ENCODE measurements at places on chromosomes 4 and X.

DNA sequence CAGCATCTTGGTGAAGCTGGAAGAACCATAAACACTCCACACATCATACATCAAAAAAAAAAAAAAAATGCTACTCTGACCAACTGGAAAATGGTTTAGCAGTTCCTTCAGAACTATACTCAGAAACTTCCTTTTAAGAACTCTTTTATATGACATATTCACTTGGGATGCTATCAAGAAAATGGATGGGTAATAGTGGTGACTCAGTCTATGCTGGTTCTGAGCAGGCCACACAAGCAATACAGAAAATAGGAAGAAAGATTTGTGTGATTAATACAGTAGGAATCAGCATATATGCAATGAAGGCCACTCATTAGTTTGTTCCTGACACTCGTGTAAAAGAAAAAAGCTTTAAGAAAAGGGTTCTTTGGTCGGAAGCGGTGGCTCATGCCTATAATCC is 123.5 kb upstream of the FAT4 start:
- no peak for DNase-seq

GRCh38 chr4:137700072-137700471 is 167.8 kb upstream of the PCDH18 start:
- DNase-seq: no peak

DNA sequence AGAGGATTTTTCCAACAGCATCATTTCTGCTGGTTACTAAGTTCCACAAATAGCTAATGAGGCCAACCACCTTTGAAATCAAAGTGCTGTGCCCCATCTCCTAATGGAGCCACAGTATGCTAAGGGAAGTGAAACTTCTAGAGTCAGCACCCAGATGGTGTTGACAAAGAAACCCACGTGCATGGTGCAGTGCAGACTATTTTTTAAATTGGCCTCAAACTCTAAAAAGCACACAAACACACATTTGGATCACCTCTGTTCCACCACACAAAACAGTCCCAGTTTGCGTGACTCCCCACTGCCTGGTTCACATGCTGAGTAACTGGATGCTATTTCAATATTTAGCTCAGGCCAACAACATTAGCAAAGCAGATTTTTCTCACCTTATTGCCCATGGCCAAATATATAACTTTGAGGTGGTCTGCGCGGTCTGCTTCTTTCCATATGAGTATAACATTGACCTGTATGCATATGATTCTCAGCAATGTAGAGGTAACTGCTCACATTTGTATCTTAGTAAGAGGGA is 69.9 kb downstream of the AMELX start:
- DNase-seq: no peak

DNA sequence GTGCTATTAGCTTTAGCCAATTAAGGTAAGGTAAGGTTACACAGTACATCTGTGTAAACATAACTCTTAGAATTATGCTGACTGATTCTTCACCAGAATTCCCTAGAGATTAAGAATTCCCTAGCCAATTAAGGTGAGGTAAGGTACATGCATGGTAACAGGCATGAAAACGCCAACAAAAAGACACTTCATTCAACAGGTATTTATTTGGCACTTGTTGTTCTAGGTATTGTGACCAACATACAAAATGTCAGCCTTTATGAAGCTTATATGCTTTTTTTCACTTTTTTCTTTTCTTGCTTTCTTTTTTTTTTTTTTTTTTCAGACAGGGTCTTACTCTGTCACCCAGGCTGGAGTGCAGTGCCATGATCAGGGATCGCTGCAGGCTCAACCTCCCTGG is 47.2 kb downstream of the EDNRA start:
- DNase-seq: no peak

GRCh38 chrX:23742174-23742696 is 841 bp downstream of the ACOT9 start:
- peak; percentile 58 for DNase-seq

DNA sequence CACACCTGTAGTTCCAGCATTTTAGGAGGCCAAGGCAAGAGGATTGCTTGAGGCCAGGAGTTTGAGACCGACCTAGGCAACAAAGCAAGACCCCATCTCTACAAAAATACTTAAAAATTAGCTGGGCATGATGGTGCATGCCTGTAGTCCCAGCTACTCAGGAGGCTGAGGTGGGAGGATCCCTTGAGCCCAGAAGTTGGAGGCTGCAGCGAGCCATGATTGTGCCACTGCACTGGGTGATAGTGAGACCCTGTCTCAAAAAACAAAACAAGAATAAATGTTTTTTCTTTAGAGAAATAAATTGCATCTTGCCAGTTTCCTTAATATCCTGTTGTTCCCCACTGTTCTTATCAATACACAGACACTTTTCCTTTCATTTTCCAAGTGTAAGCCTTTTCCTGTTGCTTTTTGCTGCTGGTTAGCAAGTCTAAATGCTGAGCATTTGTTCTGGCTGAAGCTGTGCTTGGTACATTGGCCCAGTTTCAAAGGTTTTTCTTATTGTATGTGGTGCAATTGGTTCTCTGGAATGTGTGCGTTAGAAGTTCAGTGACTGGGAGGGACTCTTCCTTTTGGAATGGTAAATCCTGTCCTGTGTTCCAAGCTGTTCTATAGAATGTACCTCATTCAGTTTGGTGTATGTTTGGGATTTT is 98.2 kb downstream of the AFF1 start:
- no peak for DNase-seq

GRCh38 chr4:3512279-3512678 is 19.9 kb downstream of the LRPAP1 start:
- DNase-seq: no peak

- DNase-seq: no peak
Measured at GRCh38 chr4:78545275-78546246, 6.0 kb upstream of the ANXA3 start.

GRCh38 chr4:54940996-54941865 is 184.2 kb downstream of the KDR start:
- no peak for DNase-seq

DNA sequence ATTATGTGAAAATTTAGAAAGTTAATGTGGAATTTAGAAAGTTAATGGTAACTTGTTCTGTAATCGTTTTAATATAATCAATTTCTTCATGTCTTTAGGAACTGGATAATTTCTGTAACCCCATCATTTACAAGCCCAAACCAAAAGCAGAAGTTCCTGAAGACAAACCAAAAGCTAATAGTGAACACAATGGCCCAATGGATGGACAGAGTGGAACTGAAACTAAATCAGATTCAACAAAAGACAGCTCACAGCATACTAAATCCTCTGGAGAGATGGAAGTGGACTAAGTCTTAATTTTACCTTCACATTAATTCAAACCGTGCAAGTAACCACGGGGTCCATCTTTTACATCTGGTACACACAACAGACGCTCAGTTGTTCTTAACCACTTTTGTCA is 48.1 kb upstream of the PLK4 start:
- no peak for DNase-seq

DNA sequence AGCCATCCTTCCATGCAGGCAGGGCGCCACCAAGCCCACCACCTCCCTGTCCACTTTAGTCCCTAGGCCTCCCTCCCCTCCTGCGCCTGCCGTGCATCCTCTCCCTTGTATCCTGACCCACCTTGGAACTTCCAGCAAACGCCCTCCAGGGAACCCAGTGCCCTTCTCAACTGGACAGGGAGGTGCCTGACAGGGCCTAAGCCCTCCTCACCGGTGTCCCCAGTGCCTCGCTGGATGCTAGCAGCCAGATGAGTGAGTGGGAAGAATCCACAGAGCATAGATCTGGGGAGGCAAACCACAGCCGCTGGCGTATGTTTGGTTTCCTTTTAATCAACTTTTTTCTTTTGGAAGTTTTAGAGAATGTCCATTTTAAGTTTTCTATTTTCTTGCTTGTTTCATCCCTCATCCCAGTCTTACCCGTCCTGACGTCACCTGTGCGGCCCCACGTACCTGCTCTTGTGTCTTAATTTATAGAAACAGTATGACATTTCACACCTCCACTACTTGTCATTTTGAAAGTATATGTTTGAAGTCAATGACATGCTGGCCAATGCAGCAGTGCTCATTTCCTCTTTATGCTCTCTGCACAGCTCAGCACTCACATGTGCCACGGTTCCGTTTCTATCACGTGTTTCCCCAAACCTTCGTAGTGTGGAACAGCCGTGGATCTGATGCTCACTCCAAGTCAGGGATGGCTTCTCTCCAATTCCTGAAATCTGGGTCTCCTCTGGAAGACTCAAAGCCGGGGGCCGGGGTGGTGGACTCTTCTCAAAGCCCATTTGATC is 3.4 kb upstream of the HMX1 start:
- DNase-seq: no peak

- no peak for DNase-seq
Measured at GRCh38 chrX:110402850-110403221, 44.2 kb downstream of the RTL9 start.

DNA sequence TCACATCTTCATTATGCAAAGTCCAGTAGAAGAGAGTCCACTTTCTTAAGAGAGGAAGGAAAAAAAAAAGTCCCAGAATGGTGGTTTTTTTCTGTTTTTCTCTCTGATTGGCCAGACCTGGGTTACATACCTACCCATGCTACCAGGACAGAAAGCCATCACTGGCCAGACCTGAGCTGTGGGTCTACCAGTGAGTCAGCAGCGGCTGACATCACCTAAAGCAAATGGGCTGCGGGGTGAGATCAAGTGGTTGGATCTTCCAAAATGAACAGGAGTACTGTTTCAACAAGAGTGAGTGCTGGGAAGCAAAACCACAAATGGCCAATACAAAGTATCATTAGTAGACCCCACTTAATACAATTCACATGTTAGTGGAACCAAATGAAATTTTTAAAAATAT is 1.6 kb upstream of the NDST3 start:
- no peak for DNase-seq

DNA sequence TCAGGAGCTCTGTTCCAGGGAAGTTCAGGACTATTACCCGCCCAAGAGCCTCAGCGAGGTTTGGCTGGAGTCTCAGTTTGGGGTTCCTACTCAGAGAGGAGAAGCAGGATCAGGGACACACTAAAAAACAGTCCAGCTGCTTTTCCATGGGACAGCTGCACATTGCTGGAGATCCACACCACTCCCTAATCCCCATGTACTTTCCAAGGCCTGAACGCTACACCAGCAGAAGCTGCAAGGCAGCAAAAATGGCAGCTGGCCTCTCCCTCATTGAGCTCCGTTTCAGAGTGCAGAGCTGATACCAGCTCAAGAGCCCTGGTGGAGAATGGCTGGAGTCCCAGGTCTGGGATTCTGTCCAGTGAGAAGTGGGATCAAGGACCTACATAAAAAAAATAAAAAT is 551.2 kb upstream of the PABPC5 start:
- no peak for DNase-seq

- no peak for DNase-seq
Measured at GRCh38 chrX:21493226-21493830, 119.1 kb downstream of the CNKSR2 start.

GRCh38 chr4:151067316-151067970 is 32.0 kb upstream of the RPS3A start:
- no peak for DNase-seq

DNA sequence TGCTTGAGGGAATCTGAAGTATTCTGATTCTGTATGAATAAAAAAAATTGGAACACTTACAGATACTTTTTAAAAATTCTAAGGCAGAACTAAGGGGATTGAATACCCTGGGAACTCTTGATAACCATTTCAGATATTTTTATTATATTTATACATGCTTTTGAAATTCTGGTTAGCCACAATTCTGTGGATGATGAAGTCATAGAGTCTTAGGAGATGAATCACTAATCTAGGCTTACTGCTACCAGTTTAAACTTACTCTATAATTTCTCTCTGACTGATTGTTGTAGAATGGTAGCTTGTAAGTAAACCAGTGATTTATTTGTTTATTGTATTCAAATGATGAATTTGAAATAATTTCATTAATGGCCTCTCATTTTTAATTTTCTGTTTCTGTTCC is 11.4 kb upstream of the SLAIN2 start:
- DNase-seq: no peak

- DNase-seq: peak; percentile 80
Measured at GRCh38 chrX:48957477-48957826, at the start of gene OTUD5. Gene OTUD5, minus strand, starts transcription at chrX:48957607. Its CDS starts 37 bp downstream, at chrX:48957570.

DNA sequence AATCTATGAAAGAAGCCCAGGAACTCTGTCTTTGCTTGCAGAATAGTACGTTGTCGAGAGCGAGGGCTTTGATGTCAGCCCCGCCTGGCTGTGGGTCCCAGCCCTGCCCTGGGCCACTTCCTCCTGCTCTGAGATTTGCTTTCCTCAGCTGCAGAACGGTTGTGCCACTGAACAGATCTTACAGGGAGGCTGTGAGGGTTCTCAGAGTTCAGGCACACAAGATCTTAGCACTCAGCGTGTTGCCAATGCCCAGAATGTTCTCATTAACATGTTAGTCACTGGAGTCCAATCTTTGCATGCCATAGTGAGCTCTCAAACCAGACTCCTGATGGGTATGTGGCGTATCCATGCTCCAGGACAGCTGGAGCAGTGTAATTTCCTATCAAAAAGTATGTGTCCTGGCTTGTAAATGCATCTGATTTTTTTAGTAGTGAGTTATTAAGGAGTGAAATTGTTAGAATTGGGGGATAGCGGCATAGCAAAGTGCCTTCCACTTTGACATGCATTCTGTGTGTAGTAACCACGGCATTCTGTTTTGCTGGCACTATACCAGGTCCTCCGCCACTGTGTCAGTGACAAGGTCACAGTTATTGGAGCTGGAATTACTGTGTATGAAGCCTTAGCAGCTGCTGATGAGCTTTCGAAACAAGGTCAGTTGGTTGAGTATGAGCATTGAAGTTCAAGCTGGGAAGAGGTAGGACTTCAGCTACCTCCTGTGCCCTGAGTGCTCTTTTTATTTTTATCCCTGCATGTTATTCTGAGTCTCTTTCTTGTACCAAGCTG is 31.6 kb downstream of the TKTL1 start:
- no peak for DNase-seq

DNA sequence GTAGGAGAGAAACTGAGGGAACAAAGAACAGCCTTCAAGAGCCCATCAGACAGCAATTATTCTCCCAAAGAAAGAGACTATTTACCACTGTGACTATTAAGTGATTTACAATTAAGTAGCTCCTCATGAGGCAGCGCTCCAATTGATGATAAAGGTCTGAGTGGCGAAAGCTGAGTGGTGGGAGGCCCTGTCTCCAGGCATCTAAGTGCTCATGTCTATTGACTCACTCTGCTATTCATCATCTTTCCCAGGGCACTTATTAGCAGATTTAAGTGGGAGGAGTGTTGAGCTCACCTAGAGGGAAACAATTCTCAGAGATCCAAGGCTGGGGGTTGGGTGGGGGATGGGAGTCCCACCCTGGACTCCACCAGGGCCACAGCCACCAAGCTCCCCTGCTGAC is 23.3 kb downstream of the AMER1 start:
- DNase-seq: no peak

DNA sequence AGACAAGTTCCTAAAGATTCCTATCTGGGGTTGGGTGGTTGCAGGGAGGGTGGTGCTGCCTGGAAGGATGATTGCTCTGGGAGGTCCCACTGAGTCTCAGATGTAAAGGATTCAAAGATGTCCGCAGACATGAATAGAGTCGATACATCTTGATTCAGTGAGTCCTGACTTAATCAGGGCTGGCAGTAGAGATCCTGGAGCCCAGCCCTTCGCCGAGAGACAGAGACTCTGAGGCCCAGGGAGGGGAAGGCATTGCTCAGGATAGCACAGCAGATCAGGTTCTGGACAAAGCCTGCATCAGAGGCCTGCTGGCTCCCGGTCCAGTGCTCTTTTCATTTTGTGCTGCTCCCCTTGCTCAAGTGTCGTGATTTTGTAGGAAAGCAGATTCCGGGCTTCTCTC is 21.7 kb downstream of the PJA1 start:
- no peak for DNase-seq

- no peak for DNase-seq
Measured at GRCh38 chrX:66012094-66012534, 27.8 kb downstream of the VSIG4 start.
